ENCODE measurements at places on chromosomes 2 and 18. TPM values are rescaled to one million over a fixed set of nuclear protein-coding genes. Genes with fewer than 3 reads are reported as not detected.

PTPRN gene
- not detected for total RNA-seq

GRCh38 chr2:215635788-215636139 lies 199.9 kb upstream of the FN1 start:
- peak; percentile 51 for DNase-seq

GRCh38 chr2:24809316-24810007 lies 16.2 kb downstream of the CENPO start:
- DNase-seq = no peak

MC5R gene
- not detected for total RNA-seq

GRCh38 chr18:12361770-12362378 lies 15.2 kb downstream of the AFG3L2 start:
- no peak for DNase-seq

DNA sequence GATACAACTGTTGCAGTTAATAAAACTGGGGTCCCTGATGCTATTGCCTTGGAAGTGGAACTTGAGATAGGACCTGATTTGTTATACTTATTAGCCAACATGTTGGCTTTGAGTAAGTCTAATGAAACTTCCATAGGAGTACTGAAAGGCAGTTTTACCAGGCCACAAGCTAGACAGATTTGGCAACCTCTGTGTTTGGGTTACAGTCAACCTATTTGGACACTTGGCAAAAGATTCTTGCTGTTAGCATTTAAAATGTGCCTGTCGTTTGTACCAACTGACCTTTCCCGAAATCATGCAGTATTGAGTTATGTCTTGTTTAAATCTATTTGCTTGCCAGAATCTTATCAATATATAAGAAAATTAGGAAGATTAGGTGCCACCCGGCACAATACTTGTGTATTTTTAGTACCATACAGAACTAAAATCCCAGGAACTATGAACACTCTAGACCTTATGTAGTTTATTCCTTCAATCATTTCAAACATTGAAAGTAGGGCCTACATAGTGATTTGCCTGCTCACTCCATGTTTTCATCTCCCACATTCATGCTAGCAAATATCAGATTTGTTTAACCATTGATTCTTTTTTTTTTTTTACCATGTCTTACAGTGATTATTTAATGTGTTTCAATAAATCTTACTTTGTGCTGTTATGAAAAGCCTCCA lies 35.5 kb upstream of the UPP2 start:
- DNase-seq = no peak

DNA sequence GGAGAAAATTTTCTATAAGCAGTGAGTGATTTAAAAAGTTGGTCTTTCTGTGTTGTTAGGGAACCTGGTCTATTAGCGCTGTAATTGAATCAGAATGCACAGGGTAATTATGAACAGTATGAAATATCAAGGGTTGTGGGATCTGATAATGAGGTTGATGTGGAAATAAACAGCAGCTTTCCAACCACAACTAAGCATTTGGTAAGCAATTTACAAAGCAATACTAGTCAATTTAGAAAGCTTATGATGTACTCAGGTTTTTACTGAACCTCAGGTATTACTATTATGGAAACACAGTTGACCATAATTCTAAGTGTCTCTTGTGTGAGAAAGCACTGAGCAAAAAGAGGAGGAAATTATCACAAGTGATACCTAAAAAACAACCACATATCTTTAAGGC lies 11.0 kb upstream of the SMCHD1 start:
- DNase-seq = no peak

GRCh38 chr2:196286821-196287220 lies 115.4 kb upstream of the STK17B start:
- no peak for DNase-seq

GRCh38 chr18:58323866-58324762 lies 280.1 kb downstream of the NEDD4L start:
- no peak for DNase-seq

DNA sequence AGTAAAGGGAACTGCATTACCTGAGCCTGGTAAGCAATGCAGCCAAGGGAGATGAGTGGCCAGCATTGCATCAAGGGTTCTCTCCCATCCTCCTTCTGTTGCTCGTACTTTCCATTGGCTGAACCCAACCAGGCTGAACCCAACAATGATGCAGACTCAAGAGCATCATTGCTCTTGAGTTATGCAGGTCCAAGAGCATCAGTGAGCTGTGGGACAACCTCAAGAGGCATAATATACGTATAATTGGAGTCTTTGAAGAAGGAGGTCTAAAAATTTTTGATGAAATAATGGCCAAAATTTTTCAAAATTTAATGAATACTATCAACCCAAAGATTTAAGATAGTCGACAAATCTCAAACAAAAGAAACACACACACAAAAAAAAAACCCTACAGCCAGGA lies 213.0 kb downstream of the RNF152 start:
- DNase-seq = no peak

CMPK2 gene
- total RNA-seq = 0.40 TPM

- no peak for DNase-seq
Measured at GRCh38 chr2:134252092-134252750, 1.7 kb upstream of the MGAT5 start.
